ENCODE measurements at places on chromosomes 12 and 14.

- DNase-seq = no peak
Observed at GRCh38 chr12:65415826-65416225, 137.3 kb downstream of the MSRB3 start.

- no peak for DNase-seq
Observed at GRCh38 chr12:61138415-61138759, 1121.8 kb upstream of the USP15 start.

- DNase-seq = peak; percentile 12
Observed at GRCh38 chr12:85448548-85449139, 168.6 kb downstream of the ALX1 start.

- DNase-seq = no peak
Observed at GRCh38 chr14:36619853-36620252, 37.4 kb upstream of the NKX2-8 start.

- no peak for DNase-seq
Observed at GRCh38 chr14:64704743-64705380, 638 bp downstream of the PLEKHG3 start.

DNA sequence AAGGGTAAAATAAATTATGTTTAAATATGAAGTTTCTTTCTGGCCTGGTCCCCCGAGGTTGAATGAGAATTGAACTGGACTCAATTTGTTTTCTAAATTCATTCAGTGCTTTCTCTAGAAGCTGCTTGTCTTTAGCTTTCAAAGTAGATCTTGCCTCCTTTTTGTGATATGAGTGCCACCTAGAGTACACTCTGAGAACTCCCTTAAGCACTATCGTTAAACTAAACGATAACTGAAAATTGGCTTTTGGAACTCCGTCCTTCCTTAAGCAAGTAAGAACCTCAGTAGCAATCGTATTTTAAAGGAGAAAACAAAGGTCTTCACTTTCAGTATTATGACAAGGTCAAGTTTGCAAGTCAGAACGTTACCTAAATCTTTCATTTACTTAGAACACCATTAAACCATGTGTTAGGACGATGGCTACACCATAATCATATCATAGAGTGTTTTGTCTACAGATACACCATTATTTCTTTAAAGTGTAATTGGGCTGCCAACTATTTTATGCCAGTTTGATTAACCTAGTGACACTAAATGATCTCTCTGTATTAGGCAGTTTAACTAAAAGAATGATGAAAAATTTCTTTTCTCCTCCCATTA, 364.8 kb downstream of the SNAPC1 start:
- DNase-seq = peak; percentile 41

GRCh38 chr12:132561427-132562156, 48.8 kb downstream of the LRCOL1 start:
- no peak for DNase-seq

GRCh38 chr14:71418532-71419245, 511.4 kb downstream of the PCNX1 start:
- DNase-seq = peak; percentile 56

DNA sequence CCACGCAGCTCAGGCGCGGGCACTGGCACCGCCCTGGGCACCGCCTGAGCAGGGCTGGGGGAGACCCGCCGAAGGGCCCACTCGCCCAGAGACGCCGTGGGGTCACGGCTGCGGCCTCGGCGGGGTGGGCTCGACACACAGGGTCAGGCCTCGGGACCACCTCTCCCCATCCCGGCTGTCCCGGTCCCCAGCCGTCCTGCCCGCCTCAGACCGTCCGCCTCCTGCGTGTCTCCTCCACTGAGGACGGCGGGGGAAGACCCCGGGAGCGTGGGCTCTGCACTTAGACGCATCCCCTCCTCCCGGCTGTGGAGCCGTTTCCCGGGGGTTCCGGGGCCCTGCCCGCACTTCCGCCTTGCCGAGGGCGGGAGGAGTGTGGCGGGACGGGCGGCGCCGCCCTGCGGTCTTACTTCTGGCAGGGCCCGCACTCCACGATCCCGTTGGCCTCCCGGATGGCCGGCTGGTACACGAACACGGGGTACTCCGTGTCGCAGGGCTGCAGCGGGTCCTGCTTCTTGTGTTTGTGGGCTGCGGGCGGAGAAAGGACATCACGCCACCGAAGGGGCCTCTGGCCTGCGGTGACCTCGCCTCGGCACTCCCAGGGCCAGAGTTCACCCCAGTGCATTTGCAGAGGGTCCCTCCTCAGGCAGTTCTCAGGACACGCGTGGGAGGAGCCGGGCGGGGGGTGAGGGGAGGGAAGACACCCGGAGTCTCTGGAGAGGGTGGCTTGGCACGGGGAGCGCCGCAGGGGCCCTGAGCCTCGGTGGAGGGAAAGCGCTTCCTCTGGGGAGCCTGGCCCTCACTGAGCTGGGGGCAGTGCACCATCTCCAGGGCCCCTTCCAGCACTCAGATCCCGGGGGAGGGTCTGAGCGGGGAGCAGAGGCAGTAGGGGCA, 23.1 kb upstream of the LRTM2 start:
- DNase-seq = peak; percentile 19

DNA sequence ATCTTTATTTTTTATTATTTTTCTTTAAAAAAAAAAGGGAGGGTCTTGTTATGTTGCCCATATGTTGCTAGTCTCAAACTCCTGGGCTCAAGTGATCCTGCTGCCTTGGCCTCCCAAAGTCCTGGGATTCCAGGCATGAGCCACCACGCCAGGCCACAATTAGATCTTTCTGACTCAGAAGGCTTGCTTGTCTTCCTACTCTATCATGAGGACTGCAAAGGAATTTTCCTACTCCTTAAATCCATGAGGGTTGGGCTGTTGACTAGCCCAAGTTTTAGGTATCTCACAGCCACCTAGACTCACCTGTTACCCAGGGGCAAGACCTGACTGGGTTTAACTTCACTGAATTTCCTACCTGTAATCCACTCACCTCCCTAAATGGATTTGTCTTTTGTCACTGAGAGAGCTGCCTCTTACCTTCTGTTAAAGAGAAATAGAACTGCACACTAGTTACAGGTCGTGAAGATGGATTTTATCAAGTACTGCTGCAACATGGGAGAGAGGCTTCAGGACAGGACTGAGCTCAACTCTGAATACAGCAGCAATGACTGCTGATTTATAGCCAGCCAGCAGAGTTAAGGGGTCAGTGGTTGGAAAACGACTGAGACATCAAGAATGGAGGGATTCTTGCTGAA, 72.3 kb downstream of the B4GALNT3 start:
- peak; percentile 60 for DNase-seq

- DNase-seq = no peak
Observed at GRCh38 chr12:131056626-131057025, 102.9 kb downstream of the ADGRD1 start.

GRCh38 chr14:39664646-39665045, 232.4 kb upstream of the FBXO33 start:
- no peak for DNase-seq

- peak; percentile 56 for DNase-seq
Observed at GRCh38 chr14:72451054-72451972, 442.6 kb downstream of the DPF3 start.

- peak; percentile 48 for DNase-seq
Observed at GRCh38 chr12:19744705-19745218, 305.5 kb downstream of the AEBP2 start.

GRCh38 chr14:73764406-73765280, 50.5 kb upstream of the PNMA1 start:
- no peak for DNase-seq

GRCh38 chr12:83114966-83115365, 428.3 kb downstream of the TMTC2 start:
- DNase-seq = no peak

DNA sequence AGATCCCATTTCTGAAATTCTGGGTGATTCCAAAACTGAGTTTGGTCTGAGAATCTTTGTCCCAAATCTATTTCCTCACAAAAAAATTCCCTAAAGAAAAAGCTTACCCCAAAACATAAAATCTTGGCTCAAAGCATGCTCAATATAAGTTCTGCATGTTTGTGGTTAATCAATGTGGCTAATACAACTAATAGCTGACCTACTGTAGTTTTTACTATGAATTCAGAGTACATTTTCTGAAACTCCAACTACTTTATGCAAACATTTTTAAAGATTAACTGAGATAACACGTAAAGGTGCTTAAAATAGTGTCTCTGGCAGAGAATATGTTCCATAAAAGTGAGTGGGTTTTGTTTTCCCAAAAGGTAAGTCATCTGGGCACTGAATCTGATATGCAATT, 133.1 kb downstream of the MED13L start:
- DNase-seq = no peak

DNA sequence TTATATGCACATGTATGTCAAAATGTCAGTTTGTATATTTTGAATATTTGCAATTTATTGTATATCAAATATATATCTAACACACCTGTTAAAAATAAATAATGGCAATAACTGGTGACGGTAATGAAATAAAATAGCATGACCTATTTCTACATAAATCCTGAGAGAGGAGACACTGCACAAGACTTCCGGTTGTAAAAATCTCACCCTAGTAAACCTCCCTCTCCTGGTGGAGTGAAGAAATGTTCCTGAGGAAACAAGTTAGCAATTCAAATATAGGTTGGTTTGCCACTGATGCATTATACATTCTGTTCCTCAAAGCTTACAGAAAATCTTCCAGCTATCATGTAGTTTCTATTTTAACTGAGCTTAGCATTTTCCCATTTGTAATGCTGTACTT, 166.1 kb upstream of the SYT10 start:
- DNase-seq = no peak

DNA sequence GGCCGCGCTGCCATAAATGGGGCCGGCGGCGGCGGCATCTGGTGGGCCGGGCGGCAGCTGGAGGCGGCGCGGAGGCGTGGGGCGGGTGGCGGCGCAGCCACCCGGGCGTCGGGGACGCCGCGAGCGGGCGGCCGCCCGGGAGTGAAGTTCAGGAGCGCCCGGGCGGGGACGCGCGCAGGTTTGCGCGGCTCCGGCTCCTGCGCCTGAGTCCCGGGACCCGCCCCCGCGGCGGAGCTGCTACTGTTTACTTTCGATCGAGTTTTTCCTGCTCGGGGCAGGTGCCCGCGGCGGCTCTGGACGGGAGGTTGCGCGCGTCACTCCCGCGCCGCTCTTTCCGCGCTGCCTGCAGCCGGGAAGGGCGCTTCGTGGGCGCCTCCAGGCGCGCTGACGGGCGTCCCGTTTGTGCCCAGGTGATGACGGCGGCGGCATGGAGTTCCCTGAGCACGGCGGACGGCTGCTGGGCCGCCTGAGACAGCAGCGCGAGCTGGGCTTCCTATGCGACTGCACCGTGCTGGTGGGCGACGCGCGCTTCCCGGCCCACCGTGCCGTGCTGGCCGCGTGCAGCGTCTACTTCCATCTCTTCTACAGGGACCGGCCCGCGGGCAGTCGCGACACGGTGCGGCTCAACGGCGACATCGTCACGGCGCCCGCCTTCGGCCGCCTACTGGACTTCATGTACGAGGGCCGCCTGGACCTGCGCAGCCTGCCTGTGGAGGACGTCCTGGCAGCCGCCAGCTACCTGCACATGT, at the start of gene ZBTB42:
TSS of gene ZBTB42 (plus strand) at position 331 of the 749 bp plus-strand sequence. CDS start at position 428, 97 bp downstream.
- DNase-seq = no peak

- peak; percentile 53 for DNase-seq
Observed at GRCh38 chr12:91926848-91927247, 218.8 kb downstream of the BTG1 start.

GRCh38 chr12:110546339-110546738, 36.8 kb downstream of the PPTC7 start:
- DNase-seq = peak; percentile 93

DNA sequence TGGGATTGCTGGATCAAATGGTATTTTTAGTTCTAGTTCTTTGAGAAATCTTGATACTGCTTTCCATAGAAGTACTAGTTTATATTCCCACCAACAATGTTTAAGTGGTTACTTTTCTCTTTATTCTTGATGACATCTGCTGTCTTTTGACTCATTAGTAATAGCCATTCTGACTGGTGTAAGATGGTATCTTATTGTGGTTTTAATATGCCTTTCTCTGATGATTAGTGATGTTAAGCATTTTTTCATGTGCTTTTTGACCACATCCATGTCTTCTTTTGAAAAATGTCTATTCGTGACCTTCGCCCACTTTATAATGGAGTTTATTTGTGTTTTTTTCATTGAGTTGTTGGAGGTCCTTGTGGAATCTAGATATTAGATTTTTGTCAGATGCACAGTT, 865.7 kb downstream of the SLC6A15 start:
- peak; percentile 59 for DNase-seq

DNA sequence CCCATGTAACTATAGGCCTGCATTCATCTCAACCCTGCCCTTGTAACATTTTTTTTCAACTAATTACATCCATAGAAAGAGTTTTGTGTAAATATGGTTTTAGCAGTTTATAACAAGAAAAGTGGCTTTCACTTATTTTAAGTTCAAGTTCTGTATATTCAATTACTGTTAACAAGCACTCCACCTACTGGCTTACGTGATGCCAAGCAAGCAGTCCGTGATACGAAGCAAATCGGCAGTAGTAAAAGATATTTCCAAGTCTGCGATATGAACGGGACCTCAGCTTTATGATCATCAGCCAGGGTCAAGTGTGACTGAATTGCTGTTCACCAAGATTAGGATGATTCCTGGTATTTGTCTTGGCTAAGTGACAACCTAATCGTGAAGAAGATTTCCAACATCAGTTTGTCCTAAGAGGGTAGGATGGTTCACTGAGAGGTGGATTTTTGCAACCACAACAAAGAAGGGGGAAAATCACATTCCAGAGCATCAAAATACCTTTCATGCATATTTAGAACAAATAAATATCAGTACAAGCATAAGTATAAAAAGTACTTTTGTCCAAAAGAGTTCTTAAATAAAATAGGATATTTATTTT, 456.2 kb downstream of the FOXG1 start:
- peak; percentile 55 for DNase-seq

GRCh38 chr12:88684610-88685009, 104.3 kb upstream of the KITLG start:
- DNase-seq = no peak

DNA sequence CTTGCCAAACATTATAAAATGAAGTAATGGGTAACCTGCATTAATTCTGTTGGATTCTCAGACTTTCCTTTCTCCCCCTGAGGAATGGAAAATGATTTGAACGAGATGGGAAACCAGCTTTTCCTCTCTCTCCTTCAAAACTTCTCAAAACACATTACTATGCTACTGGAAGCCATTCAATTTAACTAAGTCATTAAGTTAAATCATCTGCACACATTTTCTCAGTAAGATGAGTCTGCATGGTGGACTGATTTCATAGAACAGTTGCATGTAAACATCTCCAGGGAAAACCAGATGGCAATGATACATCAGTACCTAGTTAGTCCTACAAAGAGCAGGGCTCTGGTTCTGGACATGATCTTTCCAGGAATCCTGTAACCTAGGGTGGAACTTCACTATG, 59.9 kb downstream of the BMP4 start:
- DNase-seq = peak; percentile 38

GRCh38 chr12:121304306-121304705, 7.8 kb upstream of the CAMKK2 start:
- no peak for DNase-seq

- no peak for DNase-seq
Observed at GRCh38 chr12:2555487-2556082, 239.2 kb upstream of the FKBP4 start.

DNA sequence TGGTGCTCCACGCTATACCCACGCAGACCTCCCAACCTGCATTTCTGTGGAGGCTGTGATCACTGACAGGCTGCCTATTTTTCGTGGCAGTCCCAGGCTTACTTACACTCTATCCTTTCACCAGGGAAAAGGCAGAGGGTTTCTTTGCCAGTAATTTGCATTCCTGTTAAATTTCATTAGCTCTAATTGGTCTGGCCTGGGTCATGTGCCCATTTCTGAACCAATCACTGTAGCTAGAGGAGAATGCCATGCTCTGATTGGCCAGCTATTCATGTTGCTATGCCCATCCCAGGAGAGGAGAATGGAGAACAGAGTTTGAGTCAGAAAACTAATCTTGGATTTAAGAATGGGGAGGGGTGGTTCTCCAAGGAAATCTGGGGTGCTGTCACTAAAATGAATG, 43.2 kb upstream of the TUNAR start:
- no peak for DNase-seq

GRCh38 chr12:121955258-121956237, 37.2 kb downstream of the CFAP251 start:
- DNase-seq = no peak

Data from fibroblast of skin of right biceps (primary cell).